ENCODE measurements at places on chromosomes 11 and 22.
A peak's percentile ranks its signal among the peaks of the same experiment; 100 is the strongest.

- no peak for DNase-seq
Measured at GRCh38 chr22:40637183-40638150, 948 bp upstream of the MRTFA start.

DNA sequence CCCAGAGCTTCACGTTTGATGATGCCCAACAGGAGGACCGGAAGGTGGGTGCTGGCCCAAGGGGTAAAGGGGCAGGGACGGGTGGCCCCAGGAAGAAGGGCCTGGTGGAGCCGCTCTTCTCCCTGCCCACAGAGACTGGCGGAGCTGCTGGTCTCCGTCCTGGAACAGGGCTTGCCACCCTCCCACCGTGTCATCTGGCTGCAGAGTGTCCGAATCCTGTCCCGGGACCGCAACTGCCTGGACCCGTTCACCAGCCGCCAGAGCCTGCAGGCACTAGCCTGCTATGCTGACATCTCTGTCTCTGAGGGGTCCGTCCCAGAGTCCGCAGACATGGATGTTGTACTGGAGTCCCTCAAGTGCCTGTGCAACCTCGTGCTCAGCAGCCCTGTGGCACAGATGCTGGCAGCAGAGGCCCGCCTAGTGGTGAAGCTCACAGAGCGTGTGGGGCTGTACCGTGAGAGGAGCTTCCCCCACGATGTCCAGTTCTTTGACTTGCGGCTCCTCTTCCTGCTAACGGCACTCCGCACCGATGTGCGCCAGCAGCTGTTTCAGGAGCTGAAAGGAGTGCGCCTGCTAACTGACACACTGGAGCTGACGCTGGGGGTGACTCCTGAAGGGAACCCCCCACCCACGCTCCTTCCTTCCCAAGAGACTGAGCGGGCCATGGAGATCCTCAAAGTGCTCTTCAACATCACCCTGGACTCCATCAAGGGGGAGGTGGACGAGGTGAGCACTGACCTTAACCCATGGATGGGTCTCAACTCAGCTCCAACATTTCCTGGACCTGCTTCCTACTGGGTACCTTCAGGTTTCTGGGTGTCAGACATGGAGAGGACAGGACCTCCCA lies 2.0 kb downstream of the RIC8A start:
- DNase-seq, result no peak

DNA sequence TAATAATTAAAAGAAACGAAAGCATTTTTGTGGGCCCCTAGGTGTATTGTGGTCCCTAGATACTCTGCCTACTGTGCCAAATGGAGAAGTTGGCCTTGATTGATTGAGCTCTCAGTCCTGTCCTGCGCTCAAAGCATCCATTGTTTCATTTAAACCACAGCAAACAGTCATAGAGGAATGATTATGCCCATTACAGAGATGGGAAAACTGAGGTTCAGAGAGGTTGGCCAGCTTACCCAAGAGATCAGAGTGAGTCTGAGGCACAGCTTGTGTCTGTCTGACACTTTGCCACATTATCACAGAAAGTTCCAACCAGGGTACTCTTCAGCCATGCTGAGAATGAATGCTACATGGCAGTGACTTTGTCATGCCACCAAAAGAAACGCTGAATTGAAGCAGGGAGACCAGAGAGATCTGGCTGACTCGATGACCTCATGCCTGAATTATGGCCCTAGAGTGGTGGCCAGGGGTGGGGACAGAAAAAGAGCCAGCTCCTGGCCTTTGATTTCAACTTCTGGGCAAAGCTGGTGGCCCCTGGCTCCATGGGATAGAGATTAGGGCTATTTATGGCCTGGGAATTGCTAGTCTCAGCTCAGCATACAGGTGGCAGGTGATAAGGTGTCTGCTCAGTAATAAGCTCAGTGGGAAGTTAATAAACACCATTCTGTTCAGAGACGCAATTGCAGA lies 180.5 kb downstream of the MIAT start:
- no peak for DNase-seq

GRCh38 chr11:117230286-117230961 lies 1.4 kb downstream of the PCSK7 start:
- DNase-seq, result peak; percentile 68

DNA sequence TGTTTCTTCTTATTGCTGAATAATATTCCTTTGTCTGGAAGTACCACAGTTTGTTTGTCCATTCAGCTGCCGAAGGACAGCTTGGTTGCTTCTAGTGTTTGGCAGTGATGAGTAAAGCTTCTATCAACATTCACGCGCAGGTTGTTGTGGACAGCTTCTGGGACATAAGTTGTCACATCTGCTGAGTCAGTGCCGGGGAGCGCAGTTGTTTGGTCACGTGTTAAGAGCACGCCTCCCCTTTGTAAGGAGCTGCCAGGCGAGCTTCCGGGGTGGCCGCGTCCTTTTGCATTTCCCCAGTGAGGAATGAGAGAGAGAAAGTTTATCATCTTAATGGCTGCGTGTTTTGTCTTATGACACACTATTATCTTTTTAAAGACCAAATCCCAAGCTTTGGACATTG lies 30.3 kb downstream of the SAMM50 start:
- no peak for DNase-seq

DNA sequence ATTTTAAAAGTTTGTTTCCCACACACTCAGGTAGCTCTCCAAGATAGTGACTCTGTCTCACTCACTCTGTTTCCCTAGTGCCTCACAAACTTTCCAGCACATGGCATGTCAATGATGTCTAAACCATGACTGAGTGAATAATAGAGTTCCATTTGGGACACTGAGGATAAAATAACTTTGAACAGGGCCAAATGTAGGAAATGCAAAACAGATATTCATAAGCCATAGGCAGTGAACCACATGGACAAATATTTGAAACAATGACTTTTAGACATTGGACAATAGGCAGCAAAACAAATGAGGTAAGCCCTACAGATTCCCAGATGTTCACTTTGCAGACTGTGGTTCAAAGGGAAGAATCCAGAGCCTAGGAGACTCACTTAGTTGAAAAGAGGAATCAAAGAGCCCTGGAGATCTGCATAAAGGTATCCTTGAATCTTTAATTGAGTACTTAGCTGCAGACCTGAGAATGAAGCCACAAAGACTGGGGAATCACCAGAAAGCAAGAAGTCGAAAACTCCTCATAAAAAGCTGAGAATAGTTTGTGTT lies 173.3 kb downstream of the FAM76B start:
- DNase-seq, result no peak

GRCh38 chr11:36146437-36146836 lies 142.8 kb downstream of the COMMD9 start:
- no peak for DNase-seq

GRCh38 chr22:30351226-30351625 lies 5.5 kb downstream of the SF3A1 start:
- no peak for DNase-seq

DNA sequence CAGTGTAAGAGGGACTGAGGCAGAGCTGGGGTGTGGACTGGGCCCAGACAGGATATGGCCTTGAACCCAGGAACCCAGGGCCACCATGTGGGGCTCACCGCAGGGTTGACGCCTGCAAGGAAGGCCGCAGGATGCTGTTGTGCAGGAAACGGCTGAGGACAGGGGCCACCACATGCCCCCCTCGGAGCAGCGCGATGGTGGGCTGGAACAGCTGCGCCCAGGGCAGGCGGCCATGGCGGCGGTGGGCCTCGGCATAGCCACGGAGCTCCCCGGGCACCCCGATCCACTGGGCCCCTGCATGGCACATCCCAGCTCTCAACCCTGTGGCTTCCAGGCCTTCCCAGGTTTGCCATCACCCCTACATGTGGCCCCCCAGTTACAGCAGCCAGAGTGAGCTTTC lies 12.2 kb downstream of the GGT5 start:
- no peak for DNase-seq
